ENCODE measurements at places on chromosomes 1 and 21. TPM values are rescaled to one million over a fixed set of nuclear protein-coding genes. Genes with fewer than 3 reads are reported as not detected.

Gene VWA5B1
- not detected for total RNA-seq

Gene USP21
- 9.0 TPM for total RNA-seq

Gene TRIM67
- total RNA-seq: under 0.01 TPM

Gene FNDC10
- 0.08 TPM for total RNA-seq

Gene SPATA21
- not detected for total RNA-seq

Gene CFHR5
- 3.4 TPM for total RNA-seq

Gene IL19
- not detected for total RNA-seq

Gene LCE2B
- not detected for total RNA-seq

Gene SLAMF1
- total RNA-seq: 0.09 TPM

Gene PIGV
- total RNA-seq: 15.3 TPM

Gene HTR1D
- total RNA-seq: not detected

Gene SLC9C2
- total RNA-seq: not detected

Gene OR10Z1
- total RNA-seq: not detected

Gene LCE6A
- total RNA-seq: not detected

Gene CALML6
- 0.67 TPM for total RNA-seq

Gene TDRD10
- 0.23 TPM for total RNA-seq

Gene F3
- 2.7 TPM for total RNA-seq

Gene NAV1
- 1.2 TPM for total RNA-seq

Gene TTC39A
- 1.3 TPM for total RNA-seq

Gene TMEM52
- 2.7 TPM for total RNA-seq

Gene PSMA5
- 73.2 TPM for total RNA-seq

Gene RHCE
- 0.92 TPM for total RNA-seq

Gene DDOST
- 152 TPM for total RNA-seq

Gene FCRL2
- total RNA-seq: 0.23 TPM

Gene FAM131C
- not detected for total RNA-seq

Gene HSF2BP
- total RNA-seq: 0.33 TPM

Gene FMOD
- 2.7 TPM for total RNA-seq

Gene PALMD
- total RNA-seq: 20.6 TPM

Gene ASCL5
- total RNA-seq: not detected

Gene RNU1-2
- total RNA-seq: under 0.01 TPM

Gene OR2L5
- total RNA-seq: not detected

Gene SPATA45
- 0.28 TPM for total RNA-seq

Gene CTH
- 8.9 TPM for total RNA-seq

Gene HRNR
- total RNA-seq: not detected

Gene HAO2
- 8.2 TPM for total RNA-seq

Gene TIPRL
- total RNA-seq: 11.7 TPM

Gene SLC1A7
- 0.59 TPM for total RNA-seq

Gene PRAMEF10
- not detected for total RNA-seq

Gene AGTRAP
- total RNA-seq: 8.5 TPM

Gene ECE1
- 38.9 TPM for total RNA-seq
